HuH-7.5 (cell line): ENCODE measurements at places on chromosomes 1 and 21.

DNA sequence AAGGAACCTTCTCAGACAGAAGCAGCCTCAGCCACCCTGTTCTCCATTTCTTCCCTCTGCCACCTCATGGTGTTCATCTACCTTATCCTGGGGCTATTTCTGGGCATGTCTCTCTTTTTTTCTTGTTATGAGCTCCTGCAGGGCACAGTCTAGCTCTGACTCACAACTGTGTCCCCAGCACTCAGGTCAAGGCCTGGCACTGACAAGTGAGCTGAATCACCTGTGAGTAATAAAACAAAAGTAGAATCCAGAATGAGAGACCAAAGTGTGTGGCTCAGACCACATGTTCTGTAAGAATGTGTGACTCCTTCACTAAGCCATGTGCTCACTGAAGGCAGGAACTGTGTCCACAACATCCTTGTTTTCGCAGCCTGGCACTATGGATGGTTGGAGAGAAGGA, 23.2 kb downstream of the C1orf94 start:
- no peak for DNase-seq

DNA sequence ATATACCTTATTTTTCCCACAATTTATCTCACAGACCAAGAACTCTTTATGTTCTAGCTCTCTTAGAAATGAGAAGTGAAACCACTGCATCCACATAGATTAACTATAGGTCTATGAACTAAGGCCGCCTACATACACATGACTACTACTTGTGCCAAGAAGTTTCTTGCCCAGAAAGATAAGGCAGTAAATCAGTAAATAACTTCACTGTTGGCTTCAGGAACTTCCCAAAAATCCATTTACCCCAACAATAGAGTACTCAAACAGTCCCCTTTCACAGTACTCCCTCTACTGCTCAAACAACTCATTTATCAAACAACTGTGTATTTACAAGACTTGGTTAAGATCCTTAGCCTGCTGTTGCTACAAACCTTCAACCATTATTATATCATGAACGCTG, 96.5 kb downstream of the NME7 start:
- DNase-seq: no peak

GRCh38 chr1:32063261-32063681, 9.5 kb upstream of the TMEM39B start:
- peak; percentile 26 for DNase-seq

DNA sequence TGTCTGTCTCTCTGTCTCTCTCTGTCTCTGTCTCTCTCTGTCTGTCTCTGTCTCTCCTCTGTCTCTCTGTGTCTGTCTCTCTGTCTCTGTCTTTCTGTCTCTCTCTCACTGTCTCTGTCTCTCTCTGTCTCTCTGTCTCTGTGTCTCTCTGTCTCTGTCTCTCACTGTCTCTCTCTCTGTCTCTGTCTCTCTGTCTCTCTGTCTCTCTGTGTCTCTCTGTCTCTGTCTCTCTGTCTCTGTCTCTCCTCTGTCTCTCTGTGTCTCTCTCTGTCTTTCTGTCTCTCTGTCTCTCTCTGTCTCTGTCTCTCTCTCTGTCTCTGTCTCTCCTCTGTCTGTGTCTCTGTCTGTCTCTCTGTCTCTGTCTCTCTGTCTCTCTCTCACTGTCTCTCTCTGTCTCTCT, 873 bp upstream of the COL6A1 start:
- no peak for DNase-seq

GRCh38 chr1:185824106-185824505, 89.9 kb downstream of the HMCN1 start:
- no peak for DNase-seq

DNA sequence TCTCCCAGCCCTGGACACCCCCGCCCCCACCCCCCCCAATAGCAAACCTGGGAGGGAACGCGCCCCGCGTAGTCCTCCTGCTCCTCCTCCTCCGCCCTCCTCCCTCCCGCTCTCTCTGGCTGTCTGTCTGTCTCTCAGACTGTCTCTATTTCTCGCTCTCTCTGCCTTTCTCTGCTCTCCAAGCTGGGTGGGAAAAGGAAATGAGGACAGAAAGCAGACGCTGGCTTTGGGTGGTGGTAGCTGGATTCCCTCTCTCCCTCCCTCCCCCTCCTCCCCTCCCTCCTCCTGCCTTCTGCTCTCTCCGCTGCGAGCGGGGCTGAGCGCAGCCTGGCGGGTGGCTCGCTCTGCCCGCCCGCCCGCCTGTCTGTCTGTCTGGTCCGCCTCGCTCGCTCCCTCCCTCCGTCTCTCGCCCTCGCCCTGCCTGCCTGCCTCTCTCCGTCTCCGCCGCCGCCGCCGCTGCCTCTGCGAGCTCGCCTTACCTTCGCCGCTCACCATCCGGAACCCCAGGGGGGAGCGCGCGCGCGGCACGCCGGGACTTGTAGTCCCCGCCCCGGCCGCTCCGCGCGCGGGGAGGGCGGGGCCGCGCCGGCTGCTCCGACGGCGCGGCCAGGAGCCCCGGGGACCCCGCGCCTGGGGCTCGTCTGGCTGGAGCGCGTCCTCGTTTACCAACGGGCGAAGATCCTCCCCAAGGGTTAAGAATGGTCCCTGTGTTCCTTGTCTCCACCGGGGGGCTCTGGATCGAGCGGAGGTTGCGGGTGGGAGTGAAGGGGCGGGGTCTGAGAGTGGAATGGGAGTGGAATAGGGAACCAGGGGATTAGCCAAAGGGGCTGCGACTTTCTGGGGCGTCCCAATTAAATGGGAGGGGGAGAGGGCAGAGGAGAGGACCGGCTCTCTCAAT, at the start of gene AHDC1:
TSS of gene AHDC1 (minus strand) at position 464 of the 898 bp plus-strand sequence. CDS start 52,029 bp downstream, outside the sequence.
- DNase-seq: peak; percentile 91

DNA sequence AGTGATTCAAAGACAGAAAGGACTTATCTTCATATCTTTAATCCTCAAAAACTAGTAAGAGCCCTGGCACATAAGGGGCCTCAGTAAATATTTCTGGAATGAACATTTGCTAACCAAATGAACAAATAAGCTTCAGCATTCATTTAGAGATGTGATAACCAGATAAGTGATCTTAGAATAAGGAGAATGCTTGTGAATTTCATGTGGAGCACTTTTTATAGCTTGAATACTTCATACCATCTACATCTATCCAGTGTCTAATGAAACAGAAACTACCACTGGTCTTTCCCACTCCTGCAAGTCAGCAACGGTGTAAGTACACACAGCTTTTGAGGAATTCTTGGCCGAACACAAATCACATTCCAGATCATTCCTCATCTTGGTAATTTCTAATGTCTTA, 38.5 kb downstream of the EDEM3 start:
- no peak for DNase-seq

- DNase-seq: no peak
Measured at GRCh38 chr1:197222025-197222685, 45.9 kb upstream of the CRB1 start.

DNA sequence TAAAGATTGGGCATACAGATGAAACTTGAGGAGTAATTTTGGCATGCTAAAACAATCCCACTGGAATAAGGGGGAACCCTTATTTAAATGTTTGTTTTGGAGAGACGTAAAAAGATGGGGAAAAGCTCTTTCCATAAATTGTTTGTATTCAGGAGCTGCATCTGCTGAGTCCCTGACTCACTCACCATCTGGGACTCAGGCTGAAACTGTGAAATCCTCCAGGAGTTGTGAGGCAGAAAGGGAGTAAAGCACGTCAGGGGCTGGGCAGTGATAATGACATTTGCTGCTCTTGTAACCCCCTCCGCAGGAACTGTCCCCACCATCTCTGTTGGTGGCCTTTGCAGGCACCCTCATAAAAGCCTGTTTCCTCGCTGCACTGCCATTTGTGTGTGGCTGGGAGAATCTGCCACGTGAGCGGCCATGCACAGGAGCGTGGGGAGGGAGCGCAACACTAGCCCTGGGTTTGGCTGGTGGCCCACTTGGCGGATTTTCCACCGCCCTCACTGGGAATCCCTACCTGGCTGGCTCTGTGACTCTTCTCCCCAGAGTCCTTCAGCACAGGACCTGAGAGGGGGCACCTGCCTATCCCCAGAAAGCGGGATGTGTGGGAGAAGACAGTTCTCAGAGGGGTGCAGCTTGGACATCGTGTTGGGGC, 45.3 kb downstream of the ZSCAN20 start:
- no peak for DNase-seq

DNA sequence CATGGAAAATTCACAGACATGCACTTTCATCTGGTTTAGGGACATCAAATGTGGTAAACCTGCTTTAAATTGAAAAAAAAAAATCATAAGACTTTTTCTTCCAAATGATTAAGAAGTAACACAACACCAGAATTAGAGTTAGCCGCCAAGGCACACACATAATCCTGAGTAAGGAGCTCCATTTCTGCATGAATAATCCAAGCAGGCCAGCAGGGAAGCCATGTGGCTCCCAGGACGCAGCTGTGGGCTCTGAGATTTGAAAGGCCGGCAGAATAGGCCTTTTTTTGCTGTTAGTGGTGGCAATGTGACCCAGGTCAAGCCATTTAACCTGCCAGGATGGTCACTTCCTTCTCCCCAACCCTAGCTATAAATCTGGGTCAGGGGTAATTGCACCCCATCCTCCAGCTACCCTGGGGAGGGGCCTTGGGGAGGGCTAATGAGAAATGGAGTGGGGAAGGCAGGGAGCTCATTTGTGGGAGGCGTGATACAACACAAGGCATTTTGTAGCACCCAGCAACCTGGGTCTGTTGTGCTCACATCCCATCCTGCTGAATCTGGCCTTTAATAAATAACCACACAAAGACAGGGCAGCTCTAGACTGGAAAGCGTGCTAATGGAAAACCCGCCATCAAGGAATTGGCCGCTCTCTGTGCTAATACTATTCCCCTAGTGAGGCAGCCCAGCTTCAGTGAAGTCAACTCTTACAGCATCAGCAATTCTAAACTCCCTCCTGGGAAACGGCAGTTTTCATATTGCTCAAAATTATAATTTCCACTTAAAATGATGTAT, 178.5 kb downstream of the RHOU start:
- DNase-seq: no peak

DNA sequence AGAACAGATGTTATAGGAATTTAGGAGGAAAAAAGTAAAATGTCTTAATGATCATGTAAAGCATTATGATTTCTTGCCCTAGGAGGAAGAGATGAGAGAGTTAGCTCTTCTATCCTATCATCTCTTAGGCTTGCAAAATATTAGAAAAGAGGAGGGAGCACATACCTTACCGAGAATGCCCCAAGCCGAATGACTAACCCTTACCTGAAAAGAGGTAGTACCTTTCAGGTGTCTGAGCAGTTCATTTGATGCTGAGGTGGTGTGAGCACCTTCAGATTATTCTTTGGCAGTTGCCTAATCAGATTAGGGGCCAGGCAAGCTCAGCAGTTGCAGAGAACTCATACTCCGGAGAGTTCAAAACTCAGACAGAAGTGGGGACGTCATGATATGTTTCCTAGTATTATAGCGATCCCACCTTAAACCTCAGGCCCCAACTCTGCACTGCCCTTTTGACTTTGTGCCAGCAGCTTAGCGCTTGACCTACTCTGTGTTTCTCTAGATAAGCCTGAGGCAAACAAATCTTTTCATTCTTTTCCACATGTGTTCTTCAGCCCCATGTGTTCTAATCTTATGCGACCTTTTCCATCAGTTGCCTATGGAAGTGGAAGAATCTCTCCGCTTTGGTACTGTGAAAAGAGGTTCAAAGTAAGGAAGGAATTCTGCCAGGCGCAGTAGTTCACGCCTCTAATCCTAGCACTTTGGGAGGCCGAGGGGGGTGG, 52.5 kb downstream of the ATP2B4 start:
- no peak for DNase-seq

- DNase-seq: no peak
Measured at GRCh38 chr1:166133857-166134256, 32.9 kb downstream of the FAM78B start.

DNA sequence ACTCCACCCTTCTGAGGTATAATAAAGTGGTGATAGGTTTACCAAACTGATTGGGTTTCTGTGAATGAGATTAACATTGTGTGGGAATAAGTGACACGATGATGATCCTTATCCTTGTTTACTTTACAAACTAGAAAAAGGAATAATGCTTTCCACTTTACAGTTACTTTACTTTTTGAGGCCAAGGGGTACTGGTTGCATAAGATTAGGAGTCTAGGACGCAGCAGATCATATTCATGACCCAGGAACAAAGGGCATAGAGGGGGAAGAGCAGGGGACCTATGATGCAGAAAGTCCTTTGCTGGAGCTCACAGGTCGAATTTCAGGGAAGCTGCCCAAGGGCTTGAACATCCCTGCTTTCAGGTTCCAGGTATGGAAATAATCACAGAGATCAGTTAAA, 20.4 kb downstream of the FGGY start:
- no peak for DNase-seq

- DNase-seq: no peak
Measured at GRCh38 chr1:6592441-6592840, 10.2 kb downstream of the KLHL21 start.

DNA sequence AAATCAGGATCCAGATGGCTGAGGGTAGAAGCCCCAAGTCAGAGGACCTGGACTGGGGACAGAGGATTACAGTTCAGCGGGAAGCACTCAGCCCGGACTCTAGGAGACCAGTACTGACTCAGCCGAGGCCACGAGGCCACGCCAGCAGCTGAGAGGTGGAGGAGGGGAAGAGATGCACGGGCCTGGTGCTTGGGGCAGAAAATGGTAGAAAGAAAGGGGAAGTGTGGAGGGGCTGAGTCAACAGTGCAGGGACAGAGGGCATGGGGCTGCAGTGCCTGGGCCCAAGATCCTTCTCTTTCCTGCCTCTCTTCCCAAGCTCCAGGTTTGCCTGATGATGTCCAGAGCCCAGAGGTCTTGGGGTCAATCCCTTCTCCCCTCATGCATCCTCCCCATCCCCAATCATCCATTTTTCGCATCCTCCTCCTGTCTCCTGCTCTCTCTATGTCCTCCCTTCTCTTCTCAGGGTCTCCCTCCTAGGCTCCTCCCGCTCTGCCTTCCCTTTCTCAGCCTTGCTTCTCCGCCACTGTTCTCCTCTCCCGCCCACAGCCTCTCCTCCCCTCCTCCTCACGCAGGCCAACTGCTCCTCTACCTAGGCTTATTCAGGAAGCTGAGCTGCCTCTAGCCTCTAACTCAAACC, 7.7 kb downstream of the ARHGEF2 start:
- DNase-seq: no peak
